Activated naive CD8-positive, alpha-beta T cell treated with anti-CD3 and anti-CD28 coated beads for 36 hours (primary cell): ENCODE measurements at places on chromosomes 6 and 20.

DNA sequence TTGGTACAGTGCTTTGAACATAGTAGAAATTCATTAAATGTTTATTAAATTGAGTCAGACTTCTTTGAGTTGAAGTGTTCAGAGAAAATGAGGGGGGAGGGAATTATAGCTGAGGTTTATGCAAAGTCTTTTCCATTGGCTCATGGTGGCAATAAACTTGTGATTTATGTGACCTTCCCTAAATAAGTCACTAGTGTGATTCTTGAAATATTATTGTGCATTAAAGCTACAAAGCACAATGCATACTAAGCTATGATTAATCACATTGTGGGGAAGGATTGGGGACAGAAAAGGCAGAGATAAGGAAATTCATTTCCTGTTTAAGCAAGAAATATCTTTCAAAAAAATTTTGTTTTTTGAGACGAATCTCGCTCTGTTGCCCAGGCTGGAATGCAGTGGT lies 877.5 kb downstream of the TFAP2A start:
- no peak overlapping the region for H3K4me3 ChIP-seq
- no peaks in the 10 kb centered on the region for H3K36me3 ChIP-seq
- no peak overlapping the region for H3K27ac ChIP-seq

- peaks cover 21% of the 10 kb centered on the region for H3K36me3 ChIP-seq
- H3K27ac ChIP-seq = peak overlapping the region; percentile 3
- DNase-seq = no peak
- peaks cover 56% of the 10 kb centered on the region for H3K4me1 ChIP-seq
These were observed 5.1 kb downstream of the TP53RK start for GRCh38 chr20:46683939-46684750.

- no peaks in the 10 kb centered on the region for H3K4me1 ChIP-seq
- peaks cover 27% of the 10 kb centered on the region for H3K27me3 ChIP-seq
- H3K4me3 ChIP-seq = no peak overlapping the region
- no peak for DNase-seq
- peaks cover 3% of the 10 kb centered on the region for H3K36me3 ChIP-seq
- H3K27ac ChIP-seq = no peak overlapping the region
These were observed 22.7 kb upstream of the TGM6 start for GRCh38 chr20:2358006-2358405.

GRCh38 chr6:81565071-81565470 lies 187.4 kb downstream of the TENT5A start:
- no peaks in the 10 kb centered on the region for H3K27me3 ChIP-seq
- no peak overlapping the region for H3K4me3 ChIP-seq
- no peaks in the 10 kb centered on the region for H3K36me3 ChIP-seq
- no peak overlapping the region for H3K27ac ChIP-seq
- no peak for DNase-seq

- no peaks in the 10 kb centered on the region for H3K4me1 ChIP-seq
- H3K27me3 ChIP-seq = peaks cover 39% of the 10 kb centered on the region
- no peak overlapping the region for H3K4me3 ChIP-seq
- H3K27ac ChIP-seq = no peak overlapping the region
These were observed 42.9 kb downstream of the DACT2 start for GRCh38 chr6:168276576-168277273.
